ENCODE measurements at places on chromosomes 1 and 21.

DNA sequence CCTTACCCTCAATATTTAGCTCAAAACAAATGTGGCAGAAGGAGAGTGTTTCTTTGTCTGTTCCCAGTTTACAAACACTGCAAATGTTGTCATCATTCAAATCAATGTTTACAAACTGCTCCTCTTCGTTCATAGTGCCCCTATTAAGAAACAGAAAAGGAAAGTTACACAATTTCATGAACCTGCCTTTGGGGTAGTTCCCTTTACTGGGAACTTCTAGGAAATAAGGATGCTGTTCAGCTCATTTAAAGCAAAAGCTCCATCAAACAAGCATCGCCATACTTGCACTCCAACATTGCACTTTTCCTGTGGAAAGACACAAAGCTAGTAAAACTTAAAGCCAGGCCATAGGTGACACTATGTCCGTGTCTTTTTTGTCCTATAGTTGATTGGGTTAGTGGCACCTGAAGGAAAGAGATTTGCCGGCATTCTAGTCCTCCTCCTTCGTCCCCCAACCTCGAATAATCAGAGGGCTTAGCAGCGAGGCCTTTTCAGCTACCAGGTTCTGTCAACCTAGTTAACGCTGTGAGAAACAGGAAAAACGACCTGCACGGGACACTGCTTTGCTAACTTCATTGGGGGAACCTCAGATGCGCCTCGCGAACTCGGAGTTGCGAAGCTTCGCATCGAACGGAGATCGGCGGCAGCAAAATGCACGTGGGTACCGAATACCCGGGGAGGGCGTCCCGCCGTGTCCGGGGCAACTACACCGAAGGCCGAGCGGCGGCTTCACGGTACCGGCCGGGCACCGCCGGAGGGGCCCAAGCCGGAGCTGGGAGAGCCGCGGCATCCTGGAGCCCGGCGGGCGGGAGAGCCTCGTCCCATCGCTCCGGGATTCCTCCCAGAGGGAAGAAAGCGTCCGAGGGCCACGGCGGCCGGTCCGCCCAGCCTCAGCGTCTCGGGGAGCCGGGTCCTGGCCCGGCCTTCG, 706 bp downstream of the C21orf91 start:
- DNase-seq: peak; percentile 43

GRCh38 chr1:14787604-14788003, 189.1 kb downstream of the KAZN start:
- DNase-seq: no peak

- no peak for DNase-seq
Observed at GRCh38 chr1:21795075-21795474, 12.1 kb upstream of the USP48 start.

GRCh38 chr1:100542285-100542684, 4.3 kb downstream of the GPR88 start:
- DNase-seq: no peak

- no peak for DNase-seq
Observed at GRCh38 chr1:75531570-75531969, 79.3 kb downstream of the SLC44A5 start.

GRCh38 chr21:43718872-43719747, at the start of gene PDXK:
Gene PDXK (plus strand): TSS chr21:43719129. CDS start chr21:43719295, 166 bp downstream.
- peak; percentile 85 for DNase-seq

DNA sequence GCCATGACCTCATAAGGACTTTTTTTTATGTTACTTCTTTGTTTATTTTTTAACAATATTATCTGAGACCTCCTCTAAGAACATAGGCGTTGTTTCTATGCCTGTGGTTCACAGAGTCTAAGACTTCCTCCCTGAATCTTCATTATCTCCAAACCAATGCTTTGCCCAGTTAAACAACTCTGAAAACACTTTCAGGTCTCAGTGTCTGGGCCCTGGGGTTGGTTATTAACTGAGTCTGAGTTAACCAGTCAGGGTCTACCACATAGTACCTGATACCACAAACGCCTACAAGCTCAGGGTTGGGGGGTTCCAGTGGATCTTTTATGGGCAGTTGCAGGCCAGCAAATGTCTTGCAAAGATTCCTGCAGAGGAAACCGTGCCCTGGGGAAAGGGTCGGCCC, 138.2 kb downstream of the AJAP1 start:
- no peak for DNase-seq

DNA sequence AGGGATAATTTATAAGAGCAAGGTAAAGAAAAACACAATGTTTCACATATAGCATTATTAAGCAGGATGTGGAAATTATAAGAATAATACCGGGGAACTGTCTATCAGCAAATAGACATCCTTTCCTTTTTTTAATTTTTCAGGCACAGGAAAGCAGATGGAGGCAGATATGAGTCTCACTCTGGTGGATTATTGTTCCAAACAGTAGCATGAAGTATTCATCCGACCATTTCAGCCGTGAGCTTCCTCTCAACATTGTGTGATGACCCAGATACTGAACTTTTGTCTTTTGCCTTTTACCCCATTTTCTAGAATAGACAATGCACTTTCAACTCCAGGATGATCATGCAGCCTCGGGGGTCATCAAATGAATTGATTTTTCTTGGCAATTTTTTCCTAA, 599.8 kb downstream of the ADGRL2 start:
- no peak for DNase-seq

DNA sequence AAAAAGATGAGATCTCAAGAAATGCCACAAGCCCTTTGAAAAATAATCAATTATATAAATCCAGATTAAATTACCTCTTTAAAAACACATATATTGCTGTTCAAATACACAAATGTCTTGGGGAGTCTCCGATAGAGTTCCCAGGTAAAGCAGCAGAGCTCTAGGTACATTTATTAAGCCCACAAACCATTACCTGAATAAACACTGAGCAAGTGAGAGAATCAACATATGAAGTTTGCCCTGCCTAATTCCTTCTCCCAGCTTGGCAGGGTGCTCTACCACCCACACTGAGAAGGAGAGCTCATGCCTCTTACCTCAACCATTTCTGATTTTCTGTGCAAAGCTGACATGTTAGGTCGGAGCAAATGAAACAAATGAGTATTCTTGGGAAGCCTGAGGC, 402.4 kb downstream of the KCNH1 start:
- no peak for DNase-seq

DNA sequence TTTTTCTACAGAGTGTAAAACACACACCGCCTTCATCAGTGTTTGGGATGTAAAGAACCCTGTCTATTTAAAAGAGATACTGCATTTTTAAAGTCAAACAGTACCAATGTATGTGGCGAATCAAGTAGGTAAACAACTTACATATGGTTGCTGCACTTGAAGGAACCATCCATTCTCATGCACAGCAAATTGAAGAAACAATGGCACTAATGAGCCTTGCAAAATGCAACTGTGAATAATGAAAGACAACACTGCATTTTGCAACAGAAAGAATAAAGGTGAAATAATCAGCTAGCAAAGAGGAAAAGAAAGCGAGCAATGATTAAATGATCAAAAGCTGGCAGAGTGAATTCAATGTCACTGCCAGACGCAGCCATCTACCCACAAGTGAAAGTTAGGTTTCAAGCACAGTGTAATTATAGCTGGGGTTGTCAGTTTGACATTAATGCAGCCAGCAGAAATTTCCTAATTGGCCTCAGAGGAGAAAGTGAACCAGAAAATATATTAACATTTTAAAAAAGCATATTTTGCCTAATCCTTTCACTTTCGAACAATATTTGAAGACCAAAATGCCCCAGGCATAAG, 10.9 kb upstream of the BARHL2 start:
- DNase-seq: no peak

DNA sequence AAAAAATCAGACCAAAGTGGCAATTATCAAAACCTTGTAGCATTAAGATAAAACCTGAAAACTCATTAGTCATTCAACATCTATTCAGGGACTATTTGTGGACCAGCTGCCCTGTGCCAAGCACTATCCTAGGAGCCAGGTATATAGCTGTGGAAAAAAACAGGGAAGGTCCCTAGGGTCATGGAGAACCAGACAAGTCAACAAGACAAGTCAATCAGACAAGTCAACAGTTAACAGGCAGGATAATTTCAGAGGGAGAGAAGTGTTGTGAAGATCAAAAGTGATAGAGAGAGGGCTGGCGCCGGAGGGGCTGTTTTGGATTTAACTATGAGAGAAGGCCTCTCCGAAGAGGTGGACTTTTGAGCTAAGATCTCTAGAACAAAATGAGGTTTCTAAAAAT, 3.3 kb upstream of the ATP1A4 start:
- DNase-seq: no peak

- DNase-seq: no peak
Observed at GRCh38 chr1:87615901-87616300, 287.2 kb downstream of the LMO4 start.

- no peak for DNase-seq
Observed at GRCh38 chr1:85554630-85555327, 25.8 kb upstream of the CCN1 start.

GRCh38 chr1:66143651-66144050, 351.0 kb downstream of the PDE4B start:
- no peak for DNase-seq

GRCh38 chr1:41751804-41752513, 166.8 kb downstream of the HIVEP3 start:
- no peak for DNase-seq

- DNase-seq: no peak
Observed at GRCh38 chr1:216632980-216633379, 90.2 kb downstream of the ESRRG start.

- DNase-seq: no peak
Observed at GRCh38 chr1:234871710-234872271, 256.8 kb downstream of the TOMM20 start.

DNA sequence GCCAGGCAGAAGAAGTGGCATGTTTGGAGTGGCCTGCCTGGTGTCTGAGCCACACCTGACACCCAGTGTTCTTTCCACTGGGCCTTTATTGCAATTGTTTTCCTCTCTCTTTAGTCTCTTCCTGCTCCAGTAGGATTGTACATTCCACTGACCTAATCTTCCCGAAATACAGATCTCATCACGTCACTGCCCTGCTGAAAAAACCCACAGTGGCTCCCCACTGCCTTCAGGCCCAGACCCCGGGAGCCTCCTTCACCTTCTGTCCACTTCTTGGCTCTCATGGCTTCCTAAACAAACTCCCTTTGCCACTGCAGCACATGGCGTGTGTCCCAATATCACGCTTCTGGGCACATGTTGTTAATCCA, 25.3 kb upstream of the ATP5PO start:
- no peak for DNase-seq

- DNase-seq: no peak
Observed at GRCh38 chr1:1937549-1938275, 18.6 kb upstream of the TMEM52 start.

DNA sequence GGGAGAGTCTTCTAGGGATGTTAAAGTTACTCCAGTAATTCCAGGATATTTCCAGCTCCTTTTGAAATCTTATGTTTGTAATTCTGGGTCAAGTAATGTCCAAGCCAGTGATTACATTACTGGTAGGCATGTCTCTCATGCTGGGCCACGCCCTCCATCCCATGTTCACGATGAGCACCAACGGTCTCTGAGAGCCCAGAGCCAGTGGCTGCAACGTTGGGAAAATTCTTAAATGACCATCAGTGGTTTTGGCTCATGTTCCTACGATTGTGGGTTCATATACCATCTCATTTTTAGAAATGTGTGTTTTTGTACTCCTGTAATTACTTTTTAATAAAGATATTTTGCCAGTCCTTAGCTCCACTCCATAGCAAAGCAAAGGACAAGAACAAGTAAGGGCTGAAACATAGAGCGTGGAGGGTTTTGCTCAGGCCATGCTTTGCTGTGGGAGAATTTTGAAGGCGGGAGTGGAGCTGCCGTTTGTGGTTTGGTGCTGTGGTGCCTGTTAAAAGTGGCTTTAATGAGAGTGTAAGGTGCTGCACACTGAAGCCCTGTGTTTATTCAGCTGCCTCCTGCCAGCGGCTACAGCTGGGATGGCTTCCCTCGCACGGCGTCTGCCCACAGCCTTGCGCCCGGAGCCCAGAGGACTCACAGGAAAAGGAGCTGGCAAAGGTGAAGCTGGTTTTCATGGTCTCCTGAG, 28.9 kb downstream of the VANGL1 start:
- no peak for DNase-seq

Measured in activated CD4-positive, alpha-beta T cell treated with anti-CD3 and anti-CD28 coated beads, Interleukin-2, amount 50 U/mL, for 16 hours (primary cell).